ENCODE measurements at places on chromosomes 7 and 10.

GRCh38 chr7:12397671-12398070, 6.0 kb downstream of the VWDE start:
- DNase-seq: no peak

DNA sequence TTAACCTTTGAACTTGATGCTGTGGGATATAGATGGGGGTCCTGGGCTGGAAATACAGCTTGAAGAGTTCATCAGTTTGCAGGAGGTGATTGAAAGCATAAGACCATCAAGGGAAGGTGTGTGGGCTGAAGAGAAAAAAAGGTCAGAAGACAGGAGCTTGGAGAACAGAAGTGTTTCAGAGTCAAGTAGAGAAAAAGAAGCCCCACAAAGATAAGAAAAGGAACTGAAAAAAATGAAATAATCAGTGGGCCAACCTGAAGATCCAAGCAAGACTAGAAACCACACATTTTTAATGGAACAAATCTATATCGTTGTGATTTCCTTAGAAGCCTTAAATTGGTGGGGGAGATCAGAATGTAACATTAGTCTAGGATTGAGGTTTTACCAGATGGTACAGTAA, 22.5 kb downstream of the ZEB1 start:
- DNase-seq: no peak

DNA sequence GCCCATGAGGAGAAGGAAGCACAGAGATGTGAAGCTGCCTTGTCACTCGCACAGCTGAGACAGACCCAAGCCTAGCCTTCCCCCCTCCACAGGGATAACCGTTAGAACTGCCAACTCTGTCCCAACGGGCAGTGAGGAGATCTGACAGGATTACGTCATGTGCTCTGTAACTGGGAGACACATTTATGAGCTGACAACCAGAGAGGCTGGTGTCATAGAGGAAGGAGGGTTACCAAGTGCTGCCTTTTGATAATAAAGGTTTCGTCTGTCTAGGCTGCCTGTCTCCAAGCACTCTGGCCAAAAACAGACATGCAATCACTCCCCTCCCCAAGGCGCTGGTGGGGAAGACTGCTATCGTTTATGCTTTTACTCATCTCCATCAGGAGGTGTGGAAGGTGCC, 165.9 kb downstream of the PLXNA4 start:
- no peak for DNase-seq

- DNase-seq: no peak
Measured at GRCh38 chr10:70784016-70784415, 1.2 kb downstream of the TBATA start.
